Vagina (tissue), 2 donors: ENCODE measurements at places on chromosomes 12 and 14. TPM values are rescaled to one million over a fixed set of nuclear protein-coding genes. Genes with fewer than 3 reads are reported as not detected.

The MEG3 gene
- total RNA-seq: 126 TPM

The INHBE gene
- total RNA-seq: not detected

The TMEM229B gene
- total RNA-seq: 9.8 TPM

The SOAT2 gene
- total RNA-seq: 0.74 TPM

The SIX6 gene
- total RNA-seq: not detected

The LPAR5 gene
- total RNA-seq: 7.4 TPM

The BMP4 gene
- total RNA-seq: 31.4 TPM

The CFAP73 gene
- not detected for total RNA-seq

The DHRS2 gene
- total RNA-seq: 0.25 TPM

The SLC10A1 gene
- total RNA-seq: not detected

The TAS2R19 gene
- 6.4 TPM for total RNA-seq

The DIO2 gene
- 38.5 TPM for total RNA-seq

The SLC25A47 gene
- total RNA-seq: not detected

The RNASE1 gene
- total RNA-seq: 174 TPM

The CMA1 gene
- total RNA-seq: not detected

The SMIM41 gene
- 1.5 TPM for total RNA-seq

The MARK3 gene
- total RNA-seq: 77.6 TPM

The NPFF gene
- total RNA-seq: not detected
